Progenitor cell of endocrine pancreas (in vitro differentiated cells): ENCODE measurements at places on chromosomes 13 and 19.

GRCh38 chr19:49418511-49418910 lies 4.7 kb downstream of the PTH2 start:
- no peak for DNase-seq

DNA sequence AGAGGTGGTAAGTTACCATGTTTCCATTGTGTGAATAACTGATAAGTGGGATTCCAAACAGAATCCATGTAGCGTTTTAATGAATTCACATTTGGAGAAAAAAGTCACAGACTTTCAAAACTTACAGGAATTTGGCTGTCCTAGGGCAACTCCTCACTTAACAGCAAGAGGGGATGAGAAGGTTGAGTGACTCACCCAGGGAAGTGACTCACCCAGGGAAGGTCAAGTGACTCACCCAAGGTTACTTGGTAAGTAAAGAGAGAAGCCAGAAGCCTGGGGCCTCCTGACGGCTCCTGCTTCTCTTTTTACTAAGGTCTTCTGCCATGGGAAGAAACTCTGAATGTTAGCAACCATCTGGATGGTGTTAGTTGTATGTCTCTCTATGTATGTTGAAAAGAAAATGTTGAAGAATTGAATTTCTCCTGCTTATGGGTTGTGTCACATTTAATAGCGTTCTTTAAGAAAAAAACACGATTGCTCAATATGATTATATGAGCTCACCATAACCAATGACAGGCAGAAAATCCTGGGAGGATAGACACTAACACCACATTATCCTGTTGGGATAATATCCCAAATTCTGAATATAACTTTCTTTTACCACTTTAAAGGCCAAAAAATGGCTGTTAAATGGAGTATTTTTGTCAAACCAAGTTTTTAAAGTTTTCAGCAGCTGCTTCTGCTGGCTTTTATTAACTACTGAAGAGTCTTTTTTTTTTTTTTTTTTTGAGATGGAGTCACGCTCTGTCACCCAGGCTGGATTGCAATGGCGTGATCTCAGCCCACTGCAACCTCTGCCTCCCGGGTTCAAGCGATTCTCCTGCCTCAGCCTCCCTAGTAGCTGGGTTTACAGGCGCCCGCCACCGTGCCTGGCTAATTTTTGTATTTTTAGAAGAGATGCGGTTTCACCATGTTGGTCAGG lies 195.6 kb downstream of the GGACT start:
- DNase-seq: no peak

GRCh38 chr19:5955636-5955935 lies 22.4 kb downstream of the RANBP3 start:
- no peak for DNase-seq

DNA sequence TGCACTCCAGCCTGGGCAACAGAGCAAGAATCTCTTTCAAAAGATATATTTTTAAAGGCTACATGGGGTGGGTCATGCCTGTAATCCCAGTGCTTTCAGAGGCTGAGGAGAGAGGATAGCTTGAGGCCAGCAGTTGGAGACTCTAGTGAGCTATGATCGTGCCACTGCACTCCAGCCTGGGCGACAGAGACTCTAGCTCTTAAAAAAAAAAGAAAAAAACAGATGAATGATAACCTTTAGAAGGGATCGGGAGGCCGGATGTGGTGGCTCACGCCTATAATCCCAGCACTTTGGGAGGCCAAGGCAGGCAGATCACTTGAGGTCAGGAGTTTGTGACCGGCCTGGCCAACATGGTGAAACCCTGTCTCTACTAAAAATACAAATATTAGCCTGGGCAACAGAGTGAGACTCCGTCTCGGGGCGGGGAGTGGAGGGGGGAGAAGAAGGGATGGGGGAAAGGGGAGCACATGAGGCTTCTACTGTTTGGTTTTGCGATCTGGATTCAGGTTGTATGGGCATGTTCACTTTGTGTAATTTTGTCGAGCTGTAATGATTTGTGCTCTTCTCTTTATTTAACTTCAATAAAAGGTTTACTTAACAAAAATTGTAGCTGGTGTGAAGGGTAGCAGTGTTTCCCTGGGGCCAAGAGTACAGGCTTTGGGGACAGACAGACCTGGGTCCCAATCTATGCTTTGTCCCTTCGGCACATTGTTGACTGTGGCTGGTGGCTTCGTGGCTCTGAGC lies 1.1 kb upstream of the PSMC4 start:
- DNase-seq: no peak

GRCh38 chr13:76438050-76438449 lies 448.2 kb downstream of the KCTD12 start:
- no peak for DNase-seq
